ENCODE measurements at places on chromosomes 7 and 10. TPM values are rescaled to one million over a fixed set of nuclear protein-coding genes. Genes with fewer than 3 reads are reported as not detected.

Gene TMEM225B
- 0.43 TPM for total RNA-seq

Gene C10orf62
- total RNA-seq, result not detected

DNA sequence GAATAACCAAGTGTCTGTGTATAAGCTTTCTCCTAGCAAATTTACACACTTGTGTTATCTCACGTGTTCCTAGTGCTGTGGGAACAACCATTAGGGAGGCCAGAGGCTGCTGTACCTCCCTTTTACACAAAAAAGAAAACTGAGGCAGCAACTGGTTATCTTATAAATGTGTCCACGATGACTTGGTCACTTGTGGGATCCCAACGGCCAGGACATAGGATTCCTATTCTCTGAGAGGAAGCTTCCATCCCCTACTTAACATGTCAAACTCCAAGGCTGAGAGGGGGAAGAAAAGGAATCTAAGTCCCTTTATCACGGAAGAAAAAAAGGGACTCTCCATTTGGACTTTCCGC is 484 bp downstream of the ZNF438 start:
- no peak for DNase-seq

DNA sequence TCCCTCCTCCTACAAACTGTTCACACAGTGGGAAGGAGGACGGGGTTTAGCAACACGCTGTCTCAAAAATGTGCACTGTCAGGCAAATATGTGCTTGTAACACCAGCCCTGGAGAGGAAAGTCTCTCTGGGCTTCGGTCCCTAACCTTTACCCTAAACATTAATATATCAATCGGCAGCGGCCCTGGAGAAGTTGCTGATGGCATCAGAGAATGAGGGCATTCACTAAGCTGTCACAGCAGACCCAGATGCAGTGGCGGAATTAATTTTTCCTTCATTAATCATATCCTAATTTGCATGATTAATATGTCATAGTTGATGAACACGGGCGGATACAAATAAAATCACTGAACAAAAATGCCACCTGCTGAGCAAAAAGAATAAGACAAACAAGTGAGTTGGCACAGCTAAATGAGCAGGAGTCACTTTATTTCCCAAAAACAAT is 45.2 kb upstream of the INSIG1 start:
- peak; percentile 62 for DNase-seq

GRCh38 chr10:86718556-86718955 is 37.9 kb upstream of the BMPR1A start:
- DNase-seq, result no peak

- no peak for DNase-seq
These were observed 58.1 kb downstream of the CCNY start for GRCh38 chr10:35394411-35394851.

DNA sequence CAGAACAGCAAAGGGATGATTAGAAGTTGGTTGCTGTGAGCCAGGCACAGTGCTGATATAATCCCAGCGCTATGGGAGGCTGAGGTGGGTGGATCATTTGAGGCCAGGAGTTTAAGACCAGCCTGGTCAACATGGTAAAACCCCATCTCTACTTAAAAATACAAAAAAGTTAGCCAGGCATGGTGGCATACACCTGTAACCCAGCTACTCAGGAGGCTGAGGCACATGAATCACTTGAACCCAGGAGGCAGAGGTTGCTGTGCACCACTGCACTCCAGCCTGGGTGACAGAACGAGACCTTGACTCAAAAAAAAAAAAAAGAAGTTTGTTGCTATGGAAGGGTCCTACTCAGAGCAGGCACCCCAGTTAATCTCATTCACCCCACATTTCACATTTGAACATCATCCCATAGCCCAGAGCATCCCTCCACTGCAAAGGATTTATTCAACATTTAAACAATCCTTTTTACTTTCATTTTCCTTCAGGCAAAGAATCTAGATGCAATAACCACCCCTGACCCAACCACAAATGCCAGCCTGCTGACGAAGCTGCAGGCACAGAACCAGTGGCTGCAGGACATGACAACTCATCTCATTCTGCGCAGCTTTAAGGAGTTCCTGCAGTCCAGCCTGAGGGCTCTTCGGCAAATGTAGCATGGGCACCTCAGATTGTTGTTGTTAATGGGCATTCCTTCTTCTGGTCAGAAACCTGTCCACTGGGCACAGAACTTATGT is 4.1 kb downstream of the IL6 start:
- DNase-seq, result peak; percentile 64

- DNase-seq, result no peak
These were observed 28.1 kb upstream of the LRRC4 start for GRCh38 chr7:128059143-128059988.

GRCh38 chr10:131747791-131748190 is 153.0 kb upstream of the PPP2R2D start:
- no peak for DNase-seq

DNA sequence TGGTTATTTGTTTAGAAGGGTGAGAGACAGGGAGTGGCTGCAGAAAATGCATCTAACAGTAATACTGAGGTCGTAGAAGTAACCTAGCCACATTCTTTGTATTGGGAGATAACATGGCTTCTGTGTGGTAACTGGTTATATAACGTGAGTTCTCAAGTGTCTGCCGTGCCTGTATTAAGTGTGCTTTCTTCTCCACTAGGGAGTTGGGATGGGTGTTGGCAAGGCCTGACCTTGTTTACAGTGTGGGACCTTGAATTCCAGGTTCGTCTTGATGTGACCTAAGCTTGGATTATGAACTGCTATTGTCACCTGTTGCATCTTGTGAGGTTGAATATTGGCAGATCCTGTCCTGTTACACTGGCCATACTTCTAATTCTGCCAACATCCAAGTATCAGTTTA is 145.3 kb upstream of the NAMPT start:
- no peak for DNase-seq

Measured in fibroblast of villous mesenchyme (primary cell).